ENCODE measurements at places on chromosomes 1 and 21.

GRCh38 chr1:84587099-84587498 lies 12.9 kb upstream of the CTBS start:
- H3K36me3 ChIP-seq: no peaks in the 10 kb centered on the region
- no peaks in the 10 kb centered on the region for H3K27me3 ChIP-seq
- H3K4me1 ChIP-seq: no peaks in the 10 kb centered on the region
- no peak for DNase-seq
- no peak overlapping the region for H3K4me3 ChIP-seq

DNA sequence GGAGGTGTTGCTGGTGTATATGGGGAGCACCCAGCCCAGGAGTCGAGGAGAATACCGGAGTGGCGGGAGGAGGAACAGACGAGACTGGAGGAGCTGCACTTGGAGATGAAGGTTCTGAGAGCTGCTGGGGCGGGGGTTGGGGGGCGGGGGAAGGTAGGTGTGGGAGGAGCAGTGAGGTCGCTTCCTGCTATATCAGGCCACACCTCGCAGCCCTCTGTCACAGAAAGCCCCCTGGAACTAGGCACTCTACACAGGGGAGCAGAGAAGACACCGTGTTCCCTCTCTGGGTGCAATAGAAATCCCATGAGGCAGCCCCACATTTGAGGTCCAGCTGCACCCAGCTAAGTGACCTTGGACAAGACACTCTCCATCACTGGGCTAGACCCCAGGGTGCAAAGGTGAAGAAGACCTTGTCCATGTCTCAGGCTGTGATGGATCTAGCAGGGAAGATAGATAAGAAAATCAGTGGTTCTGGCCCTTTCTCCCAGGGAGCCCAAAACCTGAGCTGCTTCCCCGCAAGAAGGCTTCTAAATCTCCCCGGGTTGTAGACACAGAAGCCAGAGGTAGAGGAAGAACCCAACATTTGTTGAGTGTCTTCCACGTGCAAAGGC lies 155.8 kb upstream of the EDN2 start:
- no peak overlapping the region for H3K4me3 ChIP-seq
- no peaks in the 10 kb centered on the region for H3K36me3 ChIP-seq
- no peaks in the 10 kb centered on the region for H3K27me3 ChIP-seq
- DNase-seq: no peak

GRCh38 chr1:232351335-232351734 lies 278.6 kb downstream of the SIPA1L2 start:
- no peaks in the 10 kb centered on the region for H3K36me3 ChIP-seq
- no peaks in the 10 kb centered on the region for H3K4me1 ChIP-seq
- no peaks in the 10 kb centered on the region for H3K27me3 ChIP-seq
- H3K27ac ChIP-seq: no peak overlapping the region
- H3K4me3 ChIP-seq: no peak overlapping the region

DNA sequence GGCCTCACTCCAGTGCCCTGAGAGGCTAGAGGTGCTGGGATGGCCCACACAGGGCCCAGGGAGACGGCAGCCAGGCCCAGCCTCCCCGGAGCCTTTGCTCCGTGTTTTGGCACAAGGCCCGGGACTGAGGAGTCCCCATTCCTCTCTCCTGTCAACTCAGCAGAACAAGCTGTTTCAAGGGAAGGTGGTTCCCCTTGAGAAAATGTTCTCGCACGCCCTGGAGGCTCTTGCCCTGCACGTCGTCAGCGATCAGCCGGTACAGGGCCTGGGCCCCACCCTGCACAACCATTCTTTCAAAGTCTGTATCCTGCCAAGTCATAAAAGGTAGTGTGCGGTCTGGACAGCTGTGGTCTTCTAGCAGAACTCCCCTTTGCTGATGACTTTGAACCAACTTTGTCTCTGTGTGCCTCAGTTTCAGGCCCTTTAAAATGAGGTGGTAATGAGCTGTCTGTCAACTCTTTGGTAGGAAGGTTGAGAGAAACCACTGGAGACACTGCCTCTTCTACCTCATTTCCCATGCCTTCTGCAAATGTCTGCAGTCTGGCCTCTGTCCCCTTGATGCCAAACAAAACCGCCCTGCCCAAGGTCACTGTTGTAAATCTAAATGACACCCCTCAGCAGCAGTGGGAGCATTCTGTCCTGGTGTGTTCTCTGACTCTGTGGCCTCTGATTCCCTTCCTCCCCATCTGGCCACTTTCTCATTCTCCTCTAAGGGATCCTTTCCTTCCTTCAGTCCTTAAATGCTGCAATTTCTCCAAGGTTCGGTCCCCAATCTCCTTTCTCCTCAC lies 138.6 kb upstream of the JUN start:
- no peaks in the 10 kb centered on the region for H3K27me3 ChIP-seq
- H3K4me1 ChIP-seq: peaks cover 9% of the 10 kb centered on the region
- H3K4me3 ChIP-seq: no peak overlapping the region
- no peak overlapping the region for H3K27ac ChIP-seq

- DNase-seq: no peak
- H3K36me3 ChIP-seq: no peaks in the 10 kb centered on the region
- no peak overlapping the region for H3K27ac ChIP-seq
- no peaks in the 10 kb centered on the region for H3K4me1 ChIP-seq
- no peak overlapping the region for H3K4me3 ChIP-seq
- H3K27me3 ChIP-seq: no peaks in the 10 kb centered on the region
These were observed 259.9 kb downstream of the FAF1 start for GRCh38 chr1:50700214-50700613.

Measured in thoracic aorta (tissue), 2 donors.